ENCODE measurements at places on chromosomes 7 and 10.

DNA sequence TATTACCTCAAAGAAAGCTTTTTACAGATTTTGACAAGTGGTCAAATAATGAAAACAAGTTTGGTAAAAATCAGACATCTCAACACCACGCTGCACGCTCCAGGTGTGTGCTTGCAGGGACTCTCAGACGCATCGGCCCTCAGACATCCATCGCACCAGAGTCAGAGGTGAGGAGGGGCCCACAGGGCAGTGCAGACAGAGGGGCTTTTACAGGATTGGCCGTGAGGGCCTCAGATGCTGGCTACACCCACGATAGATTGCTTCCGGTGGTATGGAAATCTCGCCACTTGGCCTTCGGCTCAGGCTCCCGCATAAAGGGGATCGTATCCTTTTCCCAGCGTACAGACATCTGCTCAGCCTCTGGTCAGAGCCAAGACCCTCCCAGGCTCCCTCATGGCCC lies 72.1 kb downstream of the TCERG1L start:
- no peak for DNase-seq

- DNase-seq: no peak
These were observed 818.6 kb downstream of the GRID1 start for GRCh38 chr10:85548034-85548433.

GRCh38 chr7:84113286-84113685 lies 81.3 kb downstream of the SEMA3A start:
- no peak for DNase-seq

DNA sequence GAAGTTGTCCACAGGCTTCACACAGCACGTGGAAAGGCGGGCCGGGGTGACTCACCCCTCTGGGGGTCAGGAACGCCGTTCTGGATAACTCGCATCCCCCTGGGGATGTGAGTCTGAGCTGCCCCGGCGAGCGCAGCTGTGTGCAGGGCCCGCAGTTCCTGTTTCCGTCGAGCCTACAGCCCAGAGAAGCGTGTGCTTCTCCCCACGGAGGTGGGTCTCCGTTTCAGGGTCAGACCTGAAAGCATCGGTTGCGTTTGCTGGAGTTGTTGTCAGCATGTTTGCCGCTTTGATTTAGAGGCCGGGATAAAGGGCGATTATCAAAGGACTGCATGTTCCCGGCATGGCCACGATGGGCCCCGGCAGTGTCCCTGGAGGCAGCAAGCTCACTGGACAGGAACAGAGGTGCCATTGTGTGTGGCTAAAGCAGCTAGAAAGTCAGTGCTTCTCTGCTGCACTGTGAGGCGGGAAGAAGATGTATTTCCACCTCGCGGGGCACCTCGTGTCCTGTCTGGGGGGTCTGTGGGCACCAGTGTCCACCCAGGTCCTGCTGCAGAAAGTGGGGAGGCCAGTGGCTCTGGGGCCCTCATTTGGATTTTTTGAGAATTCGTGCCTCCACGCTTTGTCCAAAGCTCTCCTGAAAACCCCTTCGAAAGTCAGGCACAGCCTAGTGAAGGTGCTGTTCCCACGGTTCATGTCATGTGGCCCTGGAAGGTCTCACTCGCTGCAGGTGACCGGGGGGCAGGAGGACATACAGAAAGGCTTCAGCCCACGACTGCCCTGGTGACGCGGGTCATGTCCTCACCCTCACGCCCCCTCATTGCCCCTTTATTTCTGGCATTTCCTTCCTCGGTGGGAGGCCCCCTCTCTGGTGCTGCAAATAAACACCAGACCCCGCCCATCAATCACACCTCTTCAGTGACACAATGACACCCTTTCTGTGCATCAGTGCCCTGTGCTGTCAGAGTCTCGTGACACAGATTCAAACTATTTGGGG lies 27.4 kb upstream of the GDI2 start:
- no peak for DNase-seq

GRCh38 chr10:9331583-9332008 lies 1277.1 kb downstream of the GATA3 start:
- no peak for DNase-seq

GRCh38 chr10:101219139-101219945 lies 9.9 kb downstream of the LBX1 start:
- no peak for DNase-seq

GRCh38 chr7:2843191-2843685 lies 870 bp downstream of the GNA12 start:
- DNase-seq: no peak

DNA sequence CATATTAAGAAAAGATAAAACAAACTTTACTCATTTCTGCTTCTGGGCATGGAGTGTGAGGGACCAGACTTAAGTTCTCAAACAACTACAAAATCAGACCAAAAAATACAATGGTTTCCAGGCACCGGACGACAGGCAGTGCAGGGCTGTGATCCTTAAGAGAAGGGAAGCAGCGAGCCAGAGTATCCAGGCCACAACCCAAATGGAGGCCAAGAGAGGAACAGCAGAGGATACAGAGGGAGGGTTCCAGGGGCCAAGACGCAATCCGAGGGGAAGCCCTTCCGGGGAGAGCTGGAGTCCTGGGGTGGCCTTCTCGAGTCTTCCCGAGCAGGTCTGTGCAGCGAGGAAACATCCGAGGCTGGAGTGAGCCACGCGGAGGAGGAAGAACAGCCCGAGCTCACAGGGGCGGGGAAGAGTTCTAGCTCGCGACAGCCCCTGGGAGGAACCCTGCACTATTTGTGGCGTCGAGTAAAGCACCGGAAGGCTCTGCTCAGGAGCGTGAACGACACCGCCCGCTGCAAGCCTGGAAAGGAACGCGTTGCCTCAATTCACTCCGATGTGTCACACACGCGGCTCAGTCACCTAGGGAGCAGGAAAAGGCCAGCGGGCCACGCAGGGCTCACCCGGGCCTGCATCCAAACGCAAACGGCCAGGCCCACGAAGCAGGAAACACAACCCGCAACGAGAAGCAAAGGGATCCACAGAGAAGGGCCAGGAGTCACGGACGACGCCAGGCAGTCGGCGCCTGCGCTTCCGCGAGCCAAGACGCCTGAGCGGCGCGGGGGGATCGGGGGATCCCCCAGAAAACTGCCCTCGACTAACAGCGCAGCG lies 933 bp upstream of the RNF32 start:
- DNase-seq: no peak

- no peak for DNase-seq
These were observed 433.6 kb upstream of the GALNT17 start for GRCh38 chr7:70698219-70698832.

- no peak for DNase-seq
These were observed 84.0 kb downstream of the ANLN start for GRCh38 chr7:36473454-36474282.

DNA sequence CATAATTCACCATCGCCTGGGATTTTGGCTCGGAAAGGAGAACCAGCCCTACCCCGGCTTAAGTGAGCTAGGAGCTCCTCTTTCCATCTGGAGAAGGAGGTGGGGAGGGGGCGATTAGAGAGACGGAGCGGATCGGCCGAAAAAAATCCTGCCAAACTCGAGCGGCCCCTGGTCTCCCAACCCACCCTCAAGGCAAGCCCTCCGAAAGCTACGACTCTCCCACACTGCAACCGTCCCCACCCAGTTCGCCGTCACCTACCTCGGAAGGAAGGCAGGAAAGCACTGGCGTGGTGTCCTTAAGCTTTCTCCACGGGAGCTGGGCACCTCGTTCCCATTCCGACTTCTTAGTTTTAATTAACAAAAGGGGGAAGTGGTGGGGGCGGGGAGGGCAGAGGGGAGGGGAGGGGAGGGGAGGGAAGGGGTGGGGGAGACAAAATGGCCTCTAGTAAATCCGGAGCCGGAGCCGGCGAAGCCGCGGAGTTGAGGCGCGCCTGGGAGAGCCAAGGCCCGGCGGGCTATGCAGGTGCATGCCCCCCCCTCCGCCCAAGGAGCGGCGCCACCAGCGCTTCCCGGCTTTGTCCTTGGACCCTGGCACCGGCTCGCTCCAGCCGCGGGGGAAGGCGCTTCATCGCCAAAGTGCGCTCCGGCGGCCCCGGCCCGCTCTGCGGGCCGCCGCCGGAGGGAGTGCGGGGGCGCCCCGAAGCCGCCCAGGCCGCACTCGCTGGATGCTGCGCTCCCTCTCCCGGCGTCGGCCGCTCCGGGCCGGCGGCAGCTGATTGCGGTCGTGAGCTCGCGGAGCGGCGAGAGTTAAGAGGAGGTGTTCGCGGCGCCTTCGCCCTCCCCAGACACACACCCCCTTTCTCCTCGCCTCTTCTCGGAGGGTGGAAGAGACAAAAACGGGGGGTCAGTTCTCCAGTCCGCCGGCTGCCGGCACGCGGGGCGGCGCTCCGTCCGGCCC lies at the start of gene LRRC4:
LRRC4 (minus strand) TSS at position 784 of the 958 bp plus-strand sequence. CDS start 797 bp downstream, outside the sequence.
- DNase-seq: peak; percentile 2

DNA sequence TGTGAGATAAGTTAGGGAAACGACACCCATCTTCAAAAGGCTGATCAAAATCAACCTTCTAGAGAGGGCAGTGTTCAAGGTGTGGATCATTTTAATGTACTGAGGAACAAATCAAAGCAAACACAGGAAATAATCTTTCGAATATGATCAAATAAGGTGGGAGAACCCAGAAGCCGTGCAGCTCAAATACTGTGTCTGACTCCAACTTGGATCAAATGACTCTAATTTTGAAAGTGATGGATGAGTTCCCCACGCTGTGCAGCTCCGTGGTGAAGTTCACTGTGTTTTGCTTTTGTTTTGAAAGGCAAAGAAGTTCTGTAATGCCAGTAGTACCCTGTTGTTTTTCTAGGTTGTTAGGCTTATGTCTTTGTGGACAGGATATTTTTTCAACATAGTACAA lies 250.9 kb downstream of the SFMBT2 start:
- DNase-seq: no peak

GRCh38 chr7:76997381-76998284 lies 34.5 kb downstream of the SPDYE17 start:
- DNase-seq: no peak

- DNase-seq: no peak
These were observed 113.7 kb upstream of the DIP2C start for GRCh38 chr10:803041-803741.

GRCh38 chr10:84825330-84825729 lies 496.9 kb downstream of the CCSER2 start:
- DNase-seq: no peak

- no peak for DNase-seq
These were observed 118.6 kb downstream of the SRPK2 start for GRCh38 chr7:105270117-105270516.

DNA sequence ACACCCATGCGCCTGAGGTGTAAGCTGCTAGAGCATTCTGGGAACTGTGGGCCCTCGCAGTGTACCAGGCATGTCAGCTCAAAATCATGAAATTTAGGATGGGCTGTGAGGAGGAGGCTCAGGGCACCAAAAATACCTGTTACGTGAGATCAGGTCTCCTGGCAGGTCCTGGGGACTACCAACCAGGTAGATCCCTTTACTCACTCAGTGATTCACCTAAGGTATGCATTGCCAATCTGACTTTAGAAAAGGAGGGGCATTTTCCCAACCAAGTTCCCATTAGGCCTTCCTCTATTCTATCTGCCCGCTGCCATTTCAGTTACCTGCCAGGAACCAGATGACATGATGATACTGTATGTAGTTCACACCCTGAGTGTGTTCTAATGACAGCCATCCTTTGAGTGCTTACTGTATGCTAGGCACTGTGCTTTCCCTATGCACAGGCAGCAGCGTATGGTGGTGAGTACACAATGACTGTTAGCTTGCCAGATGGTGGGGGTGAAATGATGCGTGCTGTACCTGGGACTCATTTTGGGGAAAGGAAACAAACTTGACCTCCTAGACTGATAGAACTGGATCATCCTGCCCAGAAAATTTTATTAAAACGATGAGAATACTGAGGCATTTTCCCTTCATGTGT lies 62.0 kb downstream of the CFAP58 start:
- DNase-seq: no peak

GRCh38 chr7:16114633-16115032 lies 306.7 kb downstream of the CRPPA start:
- no peak for DNase-seq

DNA sequence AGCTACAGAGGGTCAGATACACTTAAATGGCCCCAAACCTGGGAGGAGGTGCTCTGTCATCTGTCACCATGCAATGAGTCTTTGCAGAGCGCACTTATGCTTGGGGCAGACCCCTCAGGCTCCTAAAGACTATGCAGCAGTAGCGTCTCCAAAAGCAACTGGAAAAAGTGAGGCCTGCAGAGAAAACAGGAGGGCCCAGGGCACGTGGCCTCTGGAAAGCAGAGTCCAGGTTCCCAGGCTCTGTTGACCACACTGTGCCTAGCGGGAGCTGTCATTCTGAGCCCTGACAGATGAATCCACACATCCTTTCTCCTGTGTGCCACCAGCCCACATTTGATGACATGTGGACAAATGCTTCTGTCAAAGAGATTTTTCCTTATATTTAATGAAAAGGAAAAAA lies 66.4 kb downstream of the MINDY4 start:
- DNase-seq: no peak

DNA sequence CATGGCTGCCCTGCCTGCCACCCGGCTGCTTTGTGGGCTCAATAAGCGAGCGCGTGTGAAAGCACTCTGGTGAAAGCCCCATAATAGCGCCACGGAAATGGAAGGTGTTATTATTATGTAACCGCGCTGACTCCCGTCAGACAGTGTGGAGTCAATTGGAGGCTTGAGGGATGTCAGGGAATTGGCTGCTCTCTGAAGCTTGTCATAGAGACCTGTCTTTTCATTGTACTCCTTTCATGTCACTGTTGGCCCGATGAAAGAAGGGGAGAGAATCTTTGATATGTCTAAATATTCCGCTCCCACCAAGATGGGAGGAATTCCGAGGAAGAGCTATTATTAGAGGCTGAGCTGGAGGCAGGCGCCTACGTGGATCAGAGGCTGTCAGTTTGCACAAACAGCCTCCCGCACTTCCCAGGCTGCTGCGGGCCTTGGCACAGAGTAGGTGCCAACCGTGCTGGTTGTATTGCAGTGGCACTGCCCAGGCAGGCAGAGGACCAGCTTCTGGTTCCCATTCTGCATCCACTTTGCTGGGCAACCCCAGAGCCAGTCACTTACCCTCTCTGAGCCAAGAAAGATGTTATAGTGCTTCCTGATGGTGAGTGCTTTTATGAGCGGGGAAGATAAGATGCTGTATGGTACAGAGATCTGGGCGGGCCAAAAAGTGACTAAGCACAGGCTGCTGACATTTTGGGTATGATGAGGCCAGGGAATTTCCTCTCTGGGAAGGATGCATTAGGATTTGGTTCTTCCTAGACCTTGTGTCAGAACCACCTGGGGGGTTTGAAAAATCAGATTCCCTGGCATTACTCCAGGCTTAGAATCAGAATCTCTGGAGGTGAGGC lies 151.4 kb downstream of the RPS24 start:
- no peak for DNase-seq

DNA sequence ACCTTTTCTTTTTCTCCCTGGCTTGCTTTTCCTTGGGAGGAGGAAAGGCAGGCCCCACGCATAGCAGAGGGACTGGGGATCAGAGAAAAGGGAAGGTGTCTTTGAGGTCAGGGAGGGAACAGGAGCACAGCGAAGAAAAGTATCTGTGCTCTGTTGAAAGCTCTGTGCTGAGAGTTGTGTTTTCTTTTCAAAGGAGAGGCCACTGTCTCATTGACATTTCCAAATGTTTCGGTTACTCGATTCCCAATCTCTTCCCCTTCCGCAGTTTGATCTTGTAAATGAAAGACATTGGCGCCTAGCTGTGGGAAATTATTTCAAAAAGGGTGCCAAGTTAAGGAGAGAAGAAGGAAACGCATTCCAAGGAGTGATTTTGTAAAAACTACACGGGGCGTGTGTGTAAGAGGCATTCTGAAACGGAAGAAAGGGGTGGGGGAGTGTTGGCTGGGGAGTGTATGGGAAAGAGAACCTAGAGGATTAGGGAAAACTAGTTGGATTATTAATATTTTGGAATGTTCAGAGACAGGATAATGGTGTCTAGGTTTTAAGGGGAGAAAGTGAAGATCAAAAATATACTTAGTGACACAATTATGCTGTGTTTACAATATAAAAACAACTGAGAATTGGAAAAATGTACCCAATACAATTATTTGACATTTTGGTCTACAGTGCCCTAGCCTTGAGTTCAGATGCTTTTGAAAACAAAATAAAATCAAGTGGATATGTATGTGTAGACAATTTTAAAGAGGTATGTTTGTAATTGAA lies 708 bp downstream of the KLHDC10 start:
- DNase-seq: no peak

All from activated naive CD4-positive, alpha-beta T cell (primary cell).